ENCODE measurements at places on chromosomes 12 and 14.

DNA sequence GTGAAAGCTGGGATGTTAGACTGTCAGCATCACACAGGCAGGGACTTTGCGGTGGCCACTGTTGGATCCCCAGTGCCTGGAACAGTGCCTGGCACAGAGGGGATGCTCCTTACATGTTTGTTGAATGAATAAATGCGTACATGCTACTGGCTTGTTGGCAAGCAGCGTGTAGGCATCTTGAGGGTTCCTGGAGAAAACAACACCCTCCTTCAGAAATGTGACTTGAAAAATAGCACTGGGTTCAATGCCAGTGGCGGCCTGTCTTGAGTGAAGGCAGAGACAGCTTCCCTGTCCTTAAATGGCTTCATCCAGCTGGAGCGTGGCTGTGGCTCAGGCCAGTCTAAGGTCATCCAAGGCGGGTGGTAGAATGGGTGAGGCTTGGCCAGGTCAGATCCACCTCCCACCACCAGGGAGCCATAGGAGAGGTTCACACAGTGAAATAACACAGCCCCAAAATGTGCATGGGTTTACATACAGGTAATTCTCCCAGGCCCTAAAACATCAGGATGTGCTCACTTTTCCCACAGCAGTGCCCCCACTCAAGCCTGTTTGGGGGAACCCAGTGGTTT lies 171.4 kb downstream of the PHETA1 start:
- no peak for DNase-seq

DNA sequence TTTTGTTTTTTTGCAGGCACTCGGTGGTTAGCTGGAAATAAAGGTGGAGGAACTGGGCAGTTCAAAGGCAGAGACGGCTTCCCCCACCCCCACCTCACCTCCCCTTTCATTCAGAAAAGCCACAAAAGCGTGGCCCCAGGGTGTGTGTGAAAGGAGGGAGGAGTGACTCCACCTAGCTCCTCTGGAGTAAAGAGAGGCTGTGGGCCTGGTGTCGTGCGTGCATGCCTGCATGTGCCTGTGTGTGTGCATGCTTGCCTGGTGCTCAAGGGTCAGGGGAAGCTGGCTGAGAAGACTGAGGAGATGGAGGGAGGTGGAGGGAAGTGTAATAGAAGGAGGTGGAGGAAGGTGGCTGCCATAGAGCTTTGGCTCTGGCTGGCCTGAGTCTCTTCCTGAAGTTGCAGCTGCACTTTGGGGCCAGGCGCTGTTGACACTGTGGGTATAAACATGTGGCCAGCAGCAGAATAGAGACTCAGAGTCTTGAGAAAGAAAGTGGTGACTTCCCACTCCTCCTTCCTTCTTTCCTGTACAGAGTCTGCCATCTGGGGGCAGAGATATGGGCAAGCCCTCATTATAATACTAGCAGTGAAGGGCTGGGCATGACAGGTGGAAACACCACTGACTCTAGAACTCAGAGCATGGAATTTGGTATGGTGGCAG lies 36.9 kb upstream of the SINHCAF start:
- DNase-seq: peak; percentile 31

DNA sequence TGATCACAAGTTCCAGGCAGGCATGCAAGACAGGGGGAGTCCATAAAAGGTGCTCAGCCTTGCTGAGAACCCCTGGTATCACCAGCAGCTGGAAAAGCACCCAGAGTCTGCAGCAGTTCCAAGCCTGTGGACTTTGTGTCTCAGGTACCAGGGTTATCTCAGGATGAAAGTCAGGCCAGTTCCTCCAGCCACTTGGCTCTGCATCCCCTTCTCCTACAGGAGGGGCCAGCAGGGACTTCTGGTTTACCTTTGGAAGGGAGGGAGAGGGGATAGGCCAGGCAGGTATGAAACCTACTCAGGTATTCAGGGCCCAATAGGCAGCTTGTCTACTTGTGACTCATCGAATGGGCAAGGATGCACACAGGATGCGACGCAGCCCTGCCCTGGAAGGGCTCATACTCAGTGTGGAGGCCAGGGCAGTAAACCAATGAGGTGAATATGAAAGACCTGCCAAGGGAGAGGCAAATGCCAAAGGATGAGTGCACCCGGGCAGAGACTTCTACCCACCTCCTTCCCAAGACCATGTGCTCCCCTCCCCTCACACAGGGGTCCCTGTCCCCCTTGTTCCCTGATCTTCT lies 148.2 kb downstream of the SLC38A6 start:
- no peak for DNase-seq

DNA sequence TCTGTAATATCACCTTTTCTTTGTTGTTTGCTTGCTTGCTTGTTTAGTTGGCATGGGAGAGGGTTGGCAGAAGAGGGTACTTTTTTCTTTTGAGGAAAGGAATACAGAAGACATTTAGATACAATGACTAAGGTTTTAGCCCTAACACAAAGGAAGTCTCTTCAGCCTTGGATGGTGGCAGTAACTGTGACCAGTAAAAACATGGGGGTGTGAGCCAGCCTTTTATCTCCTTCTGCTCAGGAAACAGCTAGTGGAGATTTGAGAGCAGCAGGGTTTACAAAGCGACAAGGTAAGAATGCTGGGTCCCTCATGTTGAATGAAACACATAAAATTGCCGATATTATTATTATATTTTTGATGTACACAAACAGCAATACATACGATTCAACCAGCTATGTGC lies 40.4 kb downstream of the SLC8A3 start:
- no peak for DNase-seq

DNA sequence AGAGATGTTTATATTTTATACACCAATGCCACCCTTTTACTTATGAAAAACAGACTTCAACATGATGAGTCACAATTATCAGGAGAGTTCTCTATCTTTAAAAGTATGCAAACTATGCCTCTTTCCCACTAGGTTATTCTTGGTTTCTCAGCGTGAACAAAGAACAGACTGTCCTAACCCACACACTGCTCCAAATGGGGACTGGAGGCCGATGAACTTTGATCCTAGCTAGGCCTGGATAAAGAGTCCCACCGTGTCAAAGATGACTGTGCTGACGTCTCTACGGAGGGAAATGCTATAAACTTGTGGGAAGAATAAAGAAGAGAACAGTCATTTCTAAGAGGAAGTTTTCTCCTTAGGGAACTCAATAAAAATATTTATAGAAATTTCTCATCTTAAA lies 160.1 kb downstream of the EPS8 start:
- DNase-seq: no peak

DNA sequence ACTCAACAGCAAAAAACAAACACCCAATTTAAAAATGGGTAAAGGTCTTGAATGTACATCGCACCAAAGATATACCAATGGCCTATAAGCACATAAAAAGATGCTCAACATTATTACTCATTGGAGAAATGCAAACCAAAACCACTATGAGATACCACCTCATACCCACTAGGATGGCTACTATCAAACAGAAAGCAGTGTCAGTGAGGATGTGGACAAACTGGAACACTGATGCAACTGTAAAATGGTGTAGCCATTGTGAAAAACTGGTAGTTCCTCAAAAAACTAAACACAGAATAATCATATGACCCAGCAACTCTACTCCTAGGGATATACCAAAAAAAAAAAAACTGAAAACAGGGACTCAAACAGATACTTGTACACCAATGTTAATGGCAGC lies 49.3 kb downstream of the CDK17 start:
- no peak for DNase-seq

DNA sequence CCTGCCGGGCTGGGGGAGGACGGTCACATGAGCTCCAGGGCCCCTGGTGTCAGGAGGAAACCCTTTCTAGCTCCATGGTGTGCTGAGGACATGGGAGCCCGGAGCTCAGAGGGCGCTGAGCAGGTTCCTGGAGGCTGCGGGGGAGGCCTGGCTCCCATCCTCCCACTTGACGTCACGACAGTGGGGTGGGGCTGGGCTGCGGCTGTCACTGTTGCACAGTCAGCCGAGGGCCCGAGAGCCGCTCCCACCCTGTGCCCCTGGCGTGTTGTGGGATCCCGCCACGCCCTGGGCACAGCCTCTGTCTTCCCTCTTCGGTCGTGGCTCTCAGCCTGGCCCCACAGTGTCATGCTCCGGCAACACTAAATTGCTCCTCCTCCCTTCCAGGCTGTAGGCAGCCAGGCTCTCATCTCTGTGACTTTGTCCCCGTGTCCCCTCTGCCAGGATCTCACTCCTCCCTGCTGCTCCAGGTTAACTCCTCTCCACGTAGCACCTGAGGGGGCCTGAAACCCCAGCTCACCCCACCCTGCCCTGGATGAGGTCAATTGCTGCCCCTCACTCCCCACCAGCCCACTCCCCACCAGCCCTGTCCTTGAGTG lies 33.0 kb downstream of the BEGAIN start:
- no peak for DNase-seq

DNA sequence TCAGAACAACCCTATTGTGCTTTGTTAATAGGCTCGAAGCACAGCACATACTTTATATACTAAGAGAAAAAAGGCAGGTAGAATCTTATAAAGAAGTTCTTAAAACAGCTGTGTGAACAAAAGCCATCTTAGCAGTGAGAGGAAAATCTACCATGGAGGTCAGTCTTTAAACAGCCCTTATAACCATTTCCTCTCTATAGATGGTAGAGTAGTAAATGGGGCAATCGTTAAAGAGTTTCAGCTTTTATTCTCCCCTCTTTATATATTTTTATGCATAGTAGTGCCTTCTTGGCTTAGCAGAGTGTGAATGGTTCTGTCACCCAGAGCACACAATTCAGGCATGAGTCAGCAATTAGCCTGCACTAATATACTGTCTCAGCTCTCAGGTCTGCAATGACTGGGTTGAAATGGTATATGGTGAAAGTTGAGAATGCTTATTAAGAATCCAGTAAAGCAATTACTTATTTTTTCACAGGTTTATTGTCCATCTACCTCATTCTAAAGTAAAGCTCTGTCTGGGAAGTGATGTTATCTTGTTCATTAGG lies 305.0 kb downstream of the NELL2 start:
- DNase-seq: no peak

DNA sequence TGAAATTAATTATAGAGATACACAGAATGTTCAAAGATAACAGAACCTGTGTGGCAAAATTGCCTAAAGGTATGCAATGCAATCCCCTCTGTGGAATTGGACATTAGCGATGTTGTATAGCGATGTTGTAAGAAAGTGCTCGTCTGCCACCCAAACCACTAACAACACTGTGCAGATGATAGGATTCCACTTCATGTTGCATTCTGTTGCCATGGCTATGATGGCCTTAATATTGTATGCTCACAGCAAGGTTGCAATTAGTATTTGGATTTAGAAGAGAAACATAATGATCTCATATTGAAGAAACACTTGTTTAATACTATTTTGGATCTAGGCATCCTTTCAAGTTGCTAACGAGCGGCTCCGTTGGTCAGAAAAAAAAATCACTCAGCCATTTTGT lies 260.3 kb downstream of the BCAT1 start:
- no peak for DNase-seq

All from GM12892 (cell line).